Activated naive CD4-positive, alpha-beta T cell (primary cell): ENCODE measurements at places on chromosomes 7 and 10.

DNA sequence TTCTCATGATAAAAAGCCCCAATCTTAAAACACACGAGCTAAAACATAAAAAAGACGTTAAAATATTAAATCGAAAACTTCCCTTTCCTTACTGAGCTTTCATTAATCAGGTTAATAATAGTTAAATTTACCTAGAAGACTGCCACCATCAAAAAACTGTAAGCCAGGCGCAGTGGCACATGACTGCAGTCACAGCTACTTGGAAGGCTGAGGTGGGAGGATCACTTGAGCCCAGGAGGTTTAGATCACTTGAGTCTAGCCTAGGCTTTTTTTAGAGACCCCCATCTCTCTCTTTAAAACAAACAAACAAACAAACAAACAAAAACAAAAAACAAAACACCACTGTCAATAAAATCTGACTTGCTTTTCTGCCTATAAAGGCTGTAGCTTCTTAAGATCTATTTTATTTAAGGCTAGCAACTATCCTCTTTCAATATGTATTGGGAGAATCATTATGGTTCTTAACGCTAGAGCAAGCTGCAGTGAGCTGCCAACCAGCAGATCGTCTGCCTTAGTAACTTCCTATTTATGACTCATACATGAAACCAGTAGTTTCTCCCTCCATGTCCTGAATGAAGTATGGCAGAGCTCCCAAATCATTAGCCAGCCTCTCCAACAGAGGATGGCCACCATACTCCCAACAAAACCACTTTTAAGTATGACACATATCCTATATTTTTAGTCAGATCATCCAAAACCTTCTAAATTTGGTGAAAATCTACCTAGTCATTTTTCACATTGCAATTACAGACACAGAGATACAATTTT lies 163.7 kb downstream of the SRPK2 start:
- DNase-seq: no peak

DNA sequence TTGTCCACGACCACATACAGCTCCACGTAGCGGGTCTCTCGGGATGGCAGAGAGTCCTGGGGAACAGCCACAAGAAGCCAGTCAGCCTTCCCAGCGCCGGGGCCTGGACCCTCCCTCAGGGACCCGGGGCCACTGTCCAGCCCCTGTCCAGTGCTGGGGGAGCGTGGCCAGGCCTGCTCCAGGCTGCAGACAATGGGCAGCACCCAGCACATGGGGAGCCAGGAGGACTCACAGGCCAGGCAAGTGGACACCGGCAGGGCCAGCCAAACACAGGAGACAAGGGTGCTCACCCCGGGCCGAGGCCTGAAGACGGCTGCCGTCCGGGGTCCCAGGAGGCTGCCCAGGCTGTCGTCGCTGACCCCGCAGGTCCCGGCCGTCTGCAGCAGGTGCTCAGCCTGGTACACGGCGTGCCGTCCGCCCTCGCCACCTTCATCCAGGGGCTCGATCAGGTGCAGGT lies 3.7 kb downstream of the ADAM8 start:
- DNase-seq: no peak

GRCh38 chr10:117320050-117320665 lies 55.1 kb downstream of the PDZD8 start:
- no peak for DNase-seq

GRCh38 chr7:113810080-113810744 lies 108.6 kb downstream of the PPP1R3A start:
- DNase-seq: no peak

GRCh38 chr10:69481305-69481704 lies 30.0 kb downstream of the TSPAN15 start:
- DNase-seq: no peak

GRCh38 chr10:27197980-27198620 lies 42.5 kb downstream of the ACBD5 start:
- DNase-seq: no peak

DNA sequence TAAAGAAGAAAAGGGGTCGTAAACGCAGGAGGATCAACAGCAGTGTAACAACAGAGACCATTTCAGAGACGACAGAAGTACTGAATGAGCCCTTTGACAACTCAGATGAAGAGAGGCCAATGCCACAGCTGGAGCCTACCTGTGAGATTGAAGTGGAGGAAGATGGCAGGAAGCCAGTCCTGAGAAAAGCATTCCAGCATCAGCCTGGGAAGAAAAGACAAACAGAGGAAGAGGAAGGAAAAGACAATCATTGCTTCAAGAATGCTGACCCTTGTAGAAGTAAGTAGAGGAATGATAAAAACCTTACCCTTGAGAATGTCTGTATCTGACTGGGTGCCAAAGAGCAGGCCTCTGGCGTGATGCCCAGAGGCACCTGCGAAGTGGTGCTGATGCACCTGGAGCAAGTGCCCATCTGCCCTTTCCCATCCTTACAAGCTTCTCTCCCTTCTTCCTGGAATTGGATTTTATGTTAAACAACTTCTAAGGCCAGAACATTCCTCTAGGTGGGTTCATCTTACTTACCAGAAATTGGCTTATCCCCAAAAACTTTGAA lies 86.4 kb upstream of the SAMD8 start:
- DNase-seq: no peak

- DNase-seq: no peak
These were observed 149.9 kb downstream of the CPED1 start for GRCh38 chr7:121138262-121138933.

DNA sequence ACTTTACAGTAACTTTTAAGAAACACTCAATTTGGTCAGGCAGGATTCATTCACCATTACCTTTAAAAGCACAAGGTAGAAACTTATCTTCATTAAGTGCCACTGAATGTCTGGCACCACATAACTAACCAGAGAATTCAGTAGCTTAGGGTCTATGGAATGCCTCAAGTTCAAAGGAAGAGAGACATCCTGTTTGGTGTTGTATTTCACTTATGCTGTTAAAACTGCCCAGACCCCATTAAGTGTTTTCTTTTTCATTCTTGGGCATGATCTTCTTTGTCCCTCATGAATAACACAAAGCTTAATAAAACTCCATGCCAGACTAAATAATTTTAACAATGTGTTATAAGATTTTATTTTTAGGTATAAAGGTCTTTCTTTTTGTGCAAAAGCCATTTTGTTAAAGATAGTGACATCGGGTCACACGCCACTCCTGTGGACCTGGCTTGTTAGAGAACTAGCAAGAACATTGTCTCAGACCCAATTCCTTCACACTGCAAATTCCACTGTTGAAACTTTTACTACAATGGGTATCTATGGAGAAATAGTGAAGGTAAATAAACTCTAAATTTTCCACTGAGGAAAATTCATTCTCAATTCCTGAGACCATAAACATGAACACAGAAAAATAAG lies 221.0 kb downstream of the TWIST1 start:
- DNase-seq: no peak
